Fibroblast of upper back skin (primary cell): ENCODE measurements at places on chromosomes 2 and 18.

- DNase-seq = no peak
Observed at GRCh38 chr2:182265718-182266117, 161.1 kb downstream of the PDE1A start.

DNA sequence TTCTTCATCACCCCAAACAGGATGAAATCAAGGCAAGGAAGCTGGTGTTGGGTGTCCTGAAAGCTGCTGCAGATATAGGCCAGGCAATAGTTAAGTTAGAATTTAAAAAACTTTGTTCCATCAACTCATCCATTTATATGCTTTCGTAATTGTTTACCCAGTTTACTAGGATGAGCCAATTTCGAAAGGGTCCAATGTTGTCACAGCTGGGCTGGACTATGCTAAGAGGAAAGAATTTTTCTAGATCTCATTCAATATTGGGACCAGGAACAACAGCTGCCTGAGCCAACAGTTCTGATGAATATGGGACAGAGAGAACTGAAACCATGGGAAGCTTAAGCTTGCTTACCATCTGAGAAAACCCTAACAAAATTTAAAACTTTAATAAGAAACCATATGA lies 21.6 kb upstream of the SP3 start:
- no peak for DNase-seq

- peak; percentile 51 for DNase-seq
Observed at GRCh38 chr2:36562973-36563532, 34.9 kb downstream of the FEZ2 start.

GRCh38 chr2:7738596-7738995 lies 821.4 kb downstream of the RNF144A start:
- peak; percentile 54 for DNase-seq

DNA sequence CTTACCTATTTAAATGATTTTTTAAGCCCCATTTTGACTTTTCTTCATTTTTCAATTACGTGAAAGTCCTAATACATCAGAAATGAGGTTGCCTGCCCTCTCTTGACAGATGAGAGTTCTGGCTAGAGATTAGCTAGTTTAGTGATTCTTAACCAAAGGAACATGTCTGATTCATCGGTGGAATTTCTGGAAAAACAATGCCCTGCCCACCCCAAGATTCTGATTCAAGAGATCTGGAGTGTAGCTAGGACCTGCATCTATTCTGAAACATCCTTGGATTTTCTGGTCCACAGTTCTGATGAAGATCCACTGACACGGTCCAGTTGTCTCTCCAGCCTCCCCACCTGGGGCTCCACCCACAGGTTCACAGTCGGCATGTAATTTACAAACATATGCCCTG lies 111.2 kb downstream of the KLF7 start:
- DNase-seq = peak; percentile 45

DNA sequence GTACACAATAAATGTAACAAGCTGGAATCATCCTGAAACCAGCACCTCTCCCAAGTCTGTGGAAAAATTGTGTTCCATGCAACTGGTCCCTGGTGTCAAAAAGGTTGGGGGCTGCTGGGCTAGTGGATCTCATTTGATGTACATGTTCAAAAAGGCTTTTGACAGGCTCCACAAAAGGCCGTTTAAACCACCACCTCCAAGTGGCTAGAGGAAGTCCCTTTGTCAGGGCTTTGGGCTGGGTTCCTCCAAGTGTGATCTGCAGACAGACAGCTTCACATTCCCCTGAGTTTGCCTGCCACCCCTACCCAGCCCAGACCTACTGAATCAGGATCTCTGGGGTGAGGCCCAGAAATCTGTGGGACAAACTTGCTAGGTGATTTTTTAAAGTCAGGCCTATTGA lies 84.7 kb downstream of the TGFA start:
- DNase-seq = no peak

DNA sequence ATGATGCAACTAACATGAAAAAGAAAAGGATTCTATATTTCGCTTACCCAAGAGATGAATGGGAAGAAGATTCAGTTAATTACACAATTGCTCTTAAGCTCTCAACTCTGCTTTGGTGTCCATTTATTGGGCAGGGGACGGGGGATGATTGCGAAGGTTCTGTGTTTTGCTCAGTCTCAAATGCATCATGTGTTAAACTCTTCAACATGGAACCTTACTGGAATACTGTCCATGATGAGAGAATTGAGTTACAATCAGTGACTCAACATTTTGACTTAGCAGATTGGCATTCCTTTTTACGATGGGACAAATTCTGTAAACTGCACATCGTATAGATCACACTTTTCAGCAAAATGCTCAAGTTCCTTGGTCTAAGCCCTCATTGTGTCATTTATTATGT lies 135.6 kb downstream of the RBMS1 start:
- DNase-seq = peak; percentile 79

DNA sequence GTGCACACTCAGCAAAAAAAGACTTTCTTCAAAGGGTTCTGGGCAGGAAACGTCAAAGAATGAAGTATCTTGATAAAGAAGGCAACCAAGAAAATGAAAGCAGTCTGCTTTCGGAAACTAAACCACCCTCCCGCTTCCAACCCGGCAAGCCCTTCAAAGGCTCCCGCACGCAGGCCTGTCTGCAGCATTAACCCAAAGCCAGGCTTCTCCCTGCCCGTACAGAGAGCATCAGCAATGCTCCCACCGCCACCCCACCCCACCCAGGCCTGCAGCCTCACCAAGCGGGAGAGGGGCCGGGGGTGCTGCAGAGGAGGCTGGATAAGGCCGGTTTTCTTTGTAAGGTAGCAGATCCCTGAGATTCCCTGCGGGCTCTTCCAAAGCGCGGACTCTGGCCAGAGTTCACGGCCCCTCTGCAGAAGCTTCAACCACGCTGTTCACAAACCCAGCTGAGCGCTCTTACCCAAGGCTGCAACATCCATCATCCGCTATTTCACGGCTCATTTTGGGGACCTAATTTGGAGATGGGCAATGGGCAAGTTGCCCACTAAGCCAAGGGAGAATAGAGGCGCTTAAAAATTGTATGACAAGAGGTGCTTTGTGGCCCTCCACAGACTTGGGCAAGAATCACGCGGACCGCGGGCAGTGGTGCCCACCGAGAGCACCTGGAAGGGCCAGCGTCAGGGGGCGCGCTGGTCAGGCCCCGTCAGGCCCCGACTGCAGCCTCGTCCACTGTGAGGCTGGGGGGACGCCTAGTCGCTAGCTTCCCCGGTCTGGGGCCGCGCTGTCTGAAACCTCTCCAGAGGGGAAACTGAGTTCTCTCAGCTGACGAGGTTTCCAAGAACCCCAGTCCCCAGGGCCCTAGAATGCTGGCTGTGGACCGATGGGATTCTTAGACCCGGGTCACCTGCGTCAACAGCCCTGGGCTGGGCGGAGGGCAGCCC lies 225.4 kb upstream of the ID2 start:
- no peak for DNase-seq

GRCh38 chr2:88307817-88308216 lies 137.7 kb downstream of the THNSL2 start:
- no peak for DNase-seq

DNA sequence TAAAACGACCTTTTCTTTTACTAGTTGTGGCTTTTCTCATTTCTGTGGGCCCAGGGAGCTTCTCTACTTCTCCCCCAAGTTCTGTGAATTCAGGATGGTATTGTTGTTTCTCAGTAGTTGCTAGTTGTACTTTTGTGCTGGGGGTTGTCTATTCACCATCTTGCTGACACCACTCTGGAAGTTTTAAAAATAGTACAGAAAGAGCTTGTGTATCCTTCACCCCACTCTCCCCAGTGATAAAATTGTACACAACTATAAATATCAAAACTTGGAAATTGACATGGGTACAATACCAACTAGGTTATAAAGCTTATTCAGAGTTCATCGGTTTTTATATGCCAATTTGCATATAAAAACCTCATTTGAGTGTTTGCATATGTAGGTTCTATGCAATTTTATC lies 45.3 kb upstream of the REEP1 start:
- DNase-seq = no peak

GRCh38 chr2:45772038-45772437 lies 120.6 kb downstream of the PRKCE start:
- no peak for DNase-seq

- peak; percentile 19 for DNase-seq
Observed at GRCh38 chr2:196925768-196926561, 542 bp downstream of the PGAP1 start.

- DNase-seq = peak; percentile 25
Observed at GRCh38 chr2:151922845-151923666, 94.8 kb upstream of the ARL5A start.

GRCh38 chr2:32947076-32947483 lies 327 bp downstream of the LTBP1 start:
- DNase-seq = no peak

GRCh38 chr2:148509288-148509902 lies 135.2 kb upstream of the EPC2 start:
- DNase-seq = peak; percentile 74

- DNase-seq = no peak
Observed at GRCh38 chr2:168780669-168781071, 21.8 kb upstream of the NOSTRIN start.

- no peak for DNase-seq
Observed at GRCh38 chr2:3468296-3468988, 50.9 kb downstream of the ADI1 start.

DNA sequence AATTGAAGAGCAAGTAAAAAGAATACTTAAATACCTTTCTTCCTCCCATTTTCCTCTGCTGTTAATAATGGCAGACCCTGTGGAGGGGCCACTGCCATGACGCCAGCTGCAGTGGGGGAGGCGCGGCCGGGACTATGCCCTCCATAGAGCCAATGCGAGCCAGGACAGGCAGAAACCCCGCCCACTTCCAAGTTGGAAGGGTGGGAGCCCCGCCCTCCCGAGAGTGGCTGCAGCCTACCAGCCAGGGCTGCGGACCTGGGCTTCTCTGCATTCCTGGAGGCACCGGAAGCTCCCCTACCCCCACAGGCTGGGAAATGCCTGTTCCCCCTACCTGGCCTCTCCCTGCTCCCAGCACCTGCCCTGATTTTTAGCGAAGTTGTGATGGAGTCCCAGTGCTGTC lies 439.4 kb upstream of the CDH19 start:
- DNase-seq = no peak

DNA sequence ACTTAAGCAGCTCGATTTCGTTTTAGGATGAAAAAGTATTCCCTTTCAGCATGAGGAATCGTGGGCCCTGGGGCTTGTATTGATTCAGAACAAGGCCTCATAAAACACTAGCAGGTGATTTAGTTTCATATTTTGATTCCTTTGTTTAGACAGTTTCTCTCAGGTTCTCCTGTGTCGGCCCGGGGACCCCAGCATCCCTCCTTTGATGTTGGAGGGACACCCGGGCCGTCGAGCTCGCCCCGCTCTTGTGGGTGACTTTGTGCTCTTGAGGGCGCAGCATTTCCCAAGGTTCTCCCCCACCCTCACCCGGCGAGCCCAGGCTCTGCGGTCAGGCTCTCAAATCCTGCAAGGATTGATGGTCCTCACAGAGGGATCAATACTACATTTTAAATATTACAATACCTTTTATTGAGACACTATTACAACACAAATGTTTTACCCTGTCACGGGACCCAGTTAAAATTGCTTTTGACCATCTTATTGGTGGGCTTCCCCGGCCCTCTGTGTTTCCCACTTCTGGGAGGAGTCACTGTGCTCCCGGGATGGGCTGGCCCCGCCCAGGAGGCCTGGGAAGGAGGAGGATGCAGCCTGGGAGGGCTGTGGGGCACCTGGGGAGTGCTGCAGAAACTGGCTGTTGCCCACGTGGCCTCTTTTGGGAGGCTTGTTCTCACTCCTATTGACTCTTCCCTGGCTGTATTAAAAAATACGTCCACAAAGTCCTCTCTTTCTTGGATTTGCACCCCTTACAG lies 222.6 kb downstream of the INSIG2 start:
- peak; percentile 23 for DNase-seq

GRCh38 chr2:16962505-16962904 lies 296.9 kb upstream of the CYRIA start:
- peak; percentile 45 for DNase-seq

DNA sequence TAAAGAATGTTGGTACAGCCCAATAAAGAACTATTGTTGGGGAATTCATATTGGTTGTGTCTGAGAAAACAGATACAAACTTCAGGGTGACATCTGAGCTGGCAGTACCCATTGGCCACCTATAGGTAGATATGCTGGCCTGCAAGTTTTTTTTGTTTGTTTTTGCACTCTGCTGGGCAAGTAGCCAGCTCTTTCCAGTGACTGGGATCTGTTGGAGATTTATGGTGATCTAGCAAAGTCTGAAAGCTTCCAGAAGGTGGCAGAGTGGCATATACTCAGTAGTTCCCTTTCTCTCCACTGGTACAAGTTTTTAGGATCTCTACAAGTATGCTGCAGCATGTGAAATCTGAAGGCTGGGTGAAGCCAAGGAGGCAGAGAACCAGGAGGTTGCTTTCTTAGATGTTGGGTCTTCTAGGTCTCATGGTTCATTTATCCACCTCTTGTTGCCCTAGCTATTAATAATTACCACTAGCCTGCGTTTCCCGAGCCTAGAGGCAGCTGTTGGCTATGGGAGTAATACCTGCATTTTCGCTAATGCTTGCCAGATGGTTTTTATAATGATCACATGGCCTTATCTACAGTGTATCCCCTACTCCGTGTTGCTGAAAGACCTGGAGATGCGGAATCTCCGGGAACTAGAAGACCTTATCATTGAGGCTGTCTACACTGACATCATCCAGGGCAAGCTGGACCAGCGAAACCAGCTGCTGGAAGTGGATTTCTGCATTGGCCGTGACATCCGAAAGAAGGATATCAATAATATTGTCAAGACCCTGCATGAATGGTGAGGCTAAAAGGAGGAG lies 9.5 kb downstream of the COPS7B start:
- DNase-seq = peak; percentile 51

- DNase-seq = no peak
Observed at GRCh38 chr2:166060191-166060590, 67.6 kb downstream of the SCN1A start.

GRCh38 chr18:79512461-79513380 lies 117.0 kb downstream of the NFATC1 start:
- no peak for DNase-seq
